ENCODE measurements at places on chromosomes 2 and 18. TPM values are rescaled to one million over a fixed set of nuclear protein-coding genes. Genes with fewer than 3 reads are reported as not detected.
A peak's percentile ranks its signal among the peaks of the same experiment; 100 is the strongest.

DNA sequence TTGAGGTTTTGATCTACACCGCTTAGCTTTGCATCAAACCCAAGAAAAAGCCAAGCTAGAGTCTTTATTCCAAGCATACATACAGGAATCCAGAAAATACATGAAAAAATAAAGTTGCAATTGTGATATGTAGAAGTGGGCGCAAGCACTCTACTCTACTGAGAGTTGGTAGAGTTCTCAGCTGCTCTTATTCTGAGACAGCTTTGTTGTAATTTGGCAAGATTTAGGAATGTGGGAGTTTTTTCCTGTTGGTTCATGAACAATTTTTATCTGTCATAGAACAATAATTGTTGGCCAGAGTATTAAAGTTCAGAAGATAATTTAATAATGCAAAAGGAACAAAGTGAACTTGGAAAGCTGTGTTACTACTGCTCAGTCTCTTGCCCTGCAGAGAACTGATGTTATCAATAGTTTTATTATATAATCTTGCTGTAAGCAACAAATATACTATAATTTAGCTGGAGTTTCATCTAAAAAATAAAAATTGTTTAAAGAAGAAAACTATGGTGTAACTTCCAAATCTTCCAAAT lies 302.0 kb upstream of the RND3 start:
- H3K4me1 ChIP-seq: no peaks in the 10 kb centered on the region
- no peaks in the 10 kb centered on the region for H3K27me3 ChIP-seq
- no peak for DNase-seq
- no peak overlapping the region for H3K27ac ChIP-seq
- H3K36me3 ChIP-seq: no peaks in the 10 kb centered on the region
- H3K4me3 ChIP-seq: no peak overlapping the region

DNA sequence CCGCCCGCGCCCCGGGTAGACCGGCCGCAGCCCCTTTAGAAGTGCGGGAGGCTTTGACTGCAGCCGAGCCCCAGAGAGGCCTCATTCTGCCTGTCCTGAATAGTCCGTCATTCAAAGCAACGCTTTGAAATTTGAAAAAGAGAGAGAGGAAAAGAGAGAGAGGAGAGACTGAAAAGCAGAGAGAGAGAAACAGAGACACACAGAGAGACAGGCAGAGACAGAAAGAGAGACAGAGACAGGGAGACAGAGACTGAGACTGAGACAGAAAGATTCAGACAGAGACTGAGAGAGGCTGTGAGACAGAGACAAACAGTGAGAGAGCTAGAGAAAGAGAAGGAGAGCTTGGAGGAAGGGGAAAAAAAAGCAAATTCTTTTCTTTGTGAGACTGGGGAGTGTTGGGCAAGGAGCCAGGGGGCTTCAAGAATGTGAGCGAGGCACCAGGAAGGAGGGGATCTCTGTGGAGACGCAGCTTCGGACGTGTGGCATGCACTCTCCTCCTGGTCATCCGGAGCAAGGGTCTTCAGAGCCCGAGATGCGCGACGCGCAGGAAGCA lies 73.1 kb downstream of the MYCN start:
- no peak overlapping the region for H3K27ac ChIP-seq
- no peaks in the 10 kb centered on the region for H3K27me3 ChIP-seq

DNA sequence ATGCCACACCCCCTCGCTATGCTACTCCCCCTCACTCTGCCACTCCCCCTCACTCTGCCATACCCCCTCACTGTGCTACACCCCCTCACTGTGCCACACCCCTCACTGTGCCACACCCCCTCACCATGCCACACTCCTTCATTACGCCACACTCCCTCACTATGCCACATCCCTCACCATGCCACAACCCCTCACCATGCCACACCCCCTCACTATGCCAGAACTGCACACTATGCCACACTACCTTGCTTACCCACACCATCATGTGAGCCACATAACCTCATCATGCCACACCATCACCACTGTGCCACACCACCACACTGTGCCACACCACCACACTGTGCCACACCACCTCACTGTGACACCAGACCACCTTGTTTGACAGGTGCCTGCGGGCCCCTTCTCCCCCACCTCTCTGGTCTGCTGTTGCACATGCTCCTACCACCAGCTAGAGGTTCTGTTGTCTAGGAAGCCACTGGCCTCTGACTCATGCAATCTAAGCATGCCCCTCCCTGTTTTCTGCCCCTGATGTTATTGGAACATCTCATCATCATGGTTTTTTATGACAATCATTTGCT lies 22.0 kb downstream of the MARCHF4 start:
- peaks cover 54% of the 10 kb centered on the region for H3K4me1 ChIP-seq
- no peak overlapping the region for H3K27ac ChIP-seq
- H3K36me3 ChIP-seq: no peaks in the 10 kb centered on the region
- H3K4me3 ChIP-seq: no peak overlapping the region
- DNase-seq: peak; percentile 58
- no peaks in the 10 kb centered on the region for H3K27me3 ChIP-seq

GRCh38 chr2:71833855-71834560 lies 313.7 kb downstream of the CYP26B1 start:
- H3K36me3 ChIP-seq: no peaks in the 10 kb centered on the region
- DNase-seq: no peak
- H3K4me1 ChIP-seq: peaks cover 38% of the 10 kb centered on the region
- no peak overlapping the region for H3K27ac ChIP-seq
- H3K27me3 ChIP-seq: no peaks in the 10 kb centered on the region

The CROCC2 gene
- not detected for total RNA-seq

DNA sequence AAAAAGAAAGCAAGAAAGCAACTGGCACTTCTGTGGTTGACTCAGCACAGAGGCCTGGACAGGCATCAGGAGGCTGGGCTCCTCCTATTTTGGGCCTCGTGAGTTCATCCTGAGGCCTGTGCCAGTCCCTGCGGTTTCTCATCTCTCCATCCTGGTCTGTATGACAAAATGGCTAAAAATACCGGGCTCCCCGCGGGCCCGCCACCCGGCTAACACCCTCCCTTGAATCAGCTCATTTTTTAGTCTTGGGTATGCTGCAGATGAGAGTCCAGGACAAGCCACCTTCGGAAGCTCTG lies 62.3 kb upstream of the YWHAQ start:
- H3K36me3 ChIP-seq: no peaks in the 10 kb centered on the region
- peak; percentile 66 for DNase-seq
- peak overlapping the region; percentile 57 for H3K27ac ChIP-seq
- H3K27me3 ChIP-seq: no peaks in the 10 kb centered on the region

The CASP10 gene
- total RNA-seq: 1.6 TPM

The PARD6G gene
- 6.1 TPM for total RNA-seq

GRCh38 chr2:15640261-15640711 lies 48.6 kb downstream of the DDX1 start:
- no peak overlapping the region for H3K4me3 ChIP-seq
- peaks cover 20% of the 10 kb centered on the region for H3K36me3 ChIP-seq
- H3K27me3 ChIP-seq: no peaks in the 10 kb centered on the region
- H3K4me1 ChIP-seq: peaks cover 4% of the 10 kb centered on the region

- H3K36me3 ChIP-seq: no peaks in the 10 kb centered on the region
- no peaks in the 10 kb centered on the region for H3K4me1 ChIP-seq
- no peaks in the 10 kb centered on the region for H3K27me3 ChIP-seq
- peak overlapping the region; percentile 15 for H3K4me3 ChIP-seq
- peak; percentile 21 for DNase-seq
Measured at GRCh38 chr2:129757915-129758783, 221.3 kb upstream of the RAB6C start.

DNA sequence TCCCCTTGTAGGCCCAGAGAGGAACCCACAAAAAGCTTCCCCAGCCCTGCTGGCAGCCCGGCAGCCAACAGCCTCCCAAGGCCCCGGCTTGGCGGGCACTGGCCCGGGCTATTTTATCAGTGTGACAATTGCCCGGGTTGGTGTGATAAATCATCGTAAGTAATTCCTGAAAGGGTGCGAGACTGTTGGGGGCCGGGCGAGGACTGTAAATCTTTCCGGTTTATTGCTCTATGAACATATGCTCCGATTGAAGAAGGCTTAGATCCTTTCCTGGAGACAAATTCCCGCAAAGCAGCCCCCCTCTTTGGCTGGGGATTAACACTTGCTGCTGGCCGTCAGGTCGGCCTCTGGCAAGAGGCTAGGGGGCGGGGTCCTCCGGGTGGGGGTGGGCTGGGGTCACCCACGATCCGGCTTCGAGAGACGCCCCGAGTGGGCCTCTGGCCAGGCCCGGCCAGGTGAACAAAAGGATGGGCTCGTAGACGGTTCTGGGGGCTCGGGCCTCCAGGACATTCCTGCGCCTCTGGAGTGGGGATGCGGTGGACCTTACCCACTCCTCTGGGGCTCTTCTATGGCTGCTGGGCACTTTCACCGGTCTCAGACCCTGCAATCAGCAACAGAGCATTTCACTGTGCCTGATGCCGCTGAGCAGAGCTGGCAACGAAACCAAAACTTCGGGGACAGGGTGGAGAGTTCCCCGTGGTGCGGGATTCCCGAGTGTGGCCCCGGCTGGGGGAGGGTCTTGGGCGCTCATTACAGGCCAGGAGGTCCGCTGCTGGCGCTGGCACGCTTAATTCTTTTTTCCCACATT lies 2.0 kb downstream of the HOXD3 start:
- no peaks in the 10 kb centered on the region for H3K27me3 ChIP-seq
- DNase-seq: no peak
- H3K36me3 ChIP-seq: peaks cover 10% of the 10 kb centered on the region
- no peak overlapping the region for H3K4me3 ChIP-seq
- H3K4me1 ChIP-seq: no peaks in the 10 kb centered on the region

The EIPR1 gene
- total RNA-seq: 40.0 TPM

- no peaks in the 10 kb centered on the region for H3K27me3 ChIP-seq
- H3K4me1 ChIP-seq: peaks cover 17% of the 10 kb centered on the region
- H3K36me3 ChIP-seq: peaks cover 25% of the 10 kb centered on the region
- no peak overlapping the region for H3K27ac ChIP-seq
Measured at GRCh38 chr2:112481050-112481527, 867 bp upstream of the TTL start.

- H3K27me3 ChIP-seq: peaks cover 3% of the 10 kb centered on the region
- no peak overlapping the region for H3K4me3 ChIP-seq
- H3K27ac ChIP-seq: no peak overlapping the region
- DNase-seq: no peak
Measured at GRCh38 chr2:239597216-239597615, 196.4 kb upstream of the HDAC4 start.

The HOXD3 gene
- total RNA-seq: 0.66 TPM

DNA sequence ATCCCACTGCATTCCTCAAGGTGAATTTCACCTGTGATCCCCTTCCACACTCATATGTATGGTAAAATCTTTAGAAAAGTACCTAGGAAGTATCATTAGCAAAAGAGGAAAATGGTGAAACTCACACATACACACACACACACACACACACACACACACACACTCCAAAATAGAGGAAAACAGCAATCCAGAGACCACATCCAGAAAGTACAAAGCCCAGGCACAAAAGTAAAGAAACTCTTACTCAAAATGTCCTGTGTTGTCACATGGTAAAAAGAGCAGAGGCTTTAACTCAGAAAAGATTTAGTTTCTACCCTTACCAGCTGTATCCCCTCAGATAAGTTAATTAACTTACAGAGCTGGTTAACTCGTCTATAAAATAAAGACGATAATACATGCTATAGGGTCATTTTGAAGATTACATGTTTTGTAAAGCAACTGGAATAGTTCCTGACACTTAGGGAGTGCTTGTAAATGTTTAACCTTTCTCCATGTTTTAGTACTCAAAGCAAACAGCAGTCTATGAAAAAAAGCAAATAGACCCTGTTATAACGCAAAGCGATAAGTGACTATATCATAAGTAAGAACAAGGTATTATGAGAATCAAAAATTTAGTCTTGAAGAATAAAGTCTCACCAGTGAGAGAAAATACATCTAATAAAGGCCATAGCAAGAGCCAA lies 360.0 kb upstream of the LRATD1 start:
- no peak overlapping the region for H3K27ac ChIP-seq
- H3K4me1 ChIP-seq: no peaks in the 10 kb centered on the region
- no peaks in the 10 kb centered on the region for H3K27me3 ChIP-seq
- H3K4me3 ChIP-seq: no peak overlapping the region

Data from SJSA1 (cell line).